NCI-H510A treated with DMSO at 0.1 percent for 48 hours (cell line): ENCODE measurements at places on chromosomes 7 and 10.

- no peak for DNase-seq
Observed at GRCh38 chr10:113846036-113846435, 7.8 kb downstream of the DCLRE1A start.

- DNase-seq: no peak
Observed at GRCh38 chr10:60977161-60978122, 33.5 kb upstream of the RHOBTB1 start.

- DNase-seq: no peak
Observed at GRCh38 chr10:75607576-75607975, 176.2 kb downstream of the LRMDA start.

DNA sequence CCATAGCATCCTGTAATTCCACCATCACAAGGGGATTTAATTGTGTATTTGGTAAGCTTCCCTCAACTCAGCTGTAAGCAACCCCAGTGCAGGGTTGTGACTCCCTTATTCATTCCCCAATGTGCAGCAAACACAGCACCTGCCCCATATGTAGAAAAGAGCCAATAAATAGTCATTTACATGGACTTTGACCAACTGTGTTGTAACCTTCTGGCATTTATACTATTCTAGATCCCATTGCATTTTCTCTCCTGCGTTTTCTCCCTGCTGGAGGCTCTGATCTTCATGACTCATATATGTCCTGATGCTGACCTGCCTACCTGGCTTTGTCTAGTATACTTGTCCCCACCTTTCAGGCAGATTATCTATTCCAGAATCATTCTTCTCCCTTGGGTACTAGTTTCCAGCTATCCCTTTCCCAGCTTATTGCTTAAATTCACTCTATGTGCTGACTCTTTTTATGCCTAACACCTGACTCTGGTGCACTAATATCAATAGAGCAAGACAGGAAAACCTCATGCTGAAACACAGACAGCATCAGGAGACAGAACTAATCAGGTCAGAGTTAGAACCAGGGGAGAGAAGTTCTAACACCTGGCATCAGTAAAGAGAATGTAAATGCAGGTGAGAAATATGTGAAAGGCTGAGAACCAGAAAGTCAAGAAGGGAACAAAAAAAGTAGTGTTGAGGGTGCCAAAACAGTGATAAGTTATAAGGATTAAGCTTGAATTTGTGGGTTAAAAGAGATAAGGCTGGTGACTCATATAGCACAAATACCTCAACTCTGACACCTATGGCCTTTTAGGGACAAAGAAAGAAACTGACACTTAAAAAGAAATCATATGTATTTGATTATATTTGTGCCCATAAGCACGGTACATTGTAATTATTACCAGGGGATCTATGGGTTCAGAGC is 402.7 kb downstream of the IPMK start:
- DNase-seq: no peak

- no peak for DNase-seq
Observed at GRCh38 chr10:69466158-69466490, 14.9 kb downstream of the TSPAN15 start.

DNA sequence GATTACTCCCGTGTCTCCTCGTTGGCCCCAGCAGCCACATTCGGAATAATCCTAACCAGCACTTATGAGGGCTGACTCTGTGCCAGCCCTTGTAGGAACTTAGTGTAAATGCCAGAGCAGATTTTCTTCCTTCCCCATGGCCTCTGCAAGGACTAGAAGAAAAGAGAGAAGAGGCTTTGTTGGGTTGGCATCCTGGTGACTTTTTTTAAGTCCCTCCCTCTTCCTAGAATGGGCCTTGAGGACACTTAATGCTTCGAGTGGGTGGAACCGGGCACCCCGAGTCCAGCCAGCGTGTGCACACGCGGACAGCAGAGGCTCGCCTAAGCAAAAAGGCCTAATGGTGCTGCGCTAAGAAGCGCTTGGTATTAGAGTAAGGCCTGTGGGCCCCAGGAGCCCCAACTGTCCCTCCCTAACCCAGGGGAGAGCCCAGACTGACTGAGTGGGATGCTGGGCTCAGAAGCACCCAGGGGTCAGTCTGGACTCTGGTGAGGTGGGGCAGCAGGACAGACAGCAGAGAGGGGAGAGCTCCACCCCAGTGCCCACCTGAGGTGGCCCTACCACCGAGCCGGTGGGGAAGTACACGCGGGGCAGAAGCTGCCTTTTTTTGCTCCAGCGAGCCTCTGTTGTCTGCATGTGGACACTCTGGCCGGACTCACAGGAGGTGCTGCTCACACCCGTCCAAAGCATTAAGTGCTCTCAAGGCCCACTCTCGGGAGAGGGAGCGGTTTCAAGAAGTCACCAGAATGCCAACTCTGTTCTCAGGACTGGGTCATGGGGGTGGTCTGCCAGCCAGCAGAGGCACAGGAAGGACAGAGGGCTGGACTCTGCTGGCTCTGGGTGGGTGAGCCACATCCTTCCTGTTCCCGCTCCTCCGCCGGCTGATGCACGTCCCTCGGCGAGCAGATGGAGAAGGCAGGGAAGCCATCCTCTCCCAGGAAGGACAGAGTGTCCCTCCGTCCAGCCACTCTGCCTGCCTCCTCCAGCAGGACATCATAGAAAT is 12.5 kb downstream of the ITPRIP start:
- DNase-seq: no peak

DNA sequence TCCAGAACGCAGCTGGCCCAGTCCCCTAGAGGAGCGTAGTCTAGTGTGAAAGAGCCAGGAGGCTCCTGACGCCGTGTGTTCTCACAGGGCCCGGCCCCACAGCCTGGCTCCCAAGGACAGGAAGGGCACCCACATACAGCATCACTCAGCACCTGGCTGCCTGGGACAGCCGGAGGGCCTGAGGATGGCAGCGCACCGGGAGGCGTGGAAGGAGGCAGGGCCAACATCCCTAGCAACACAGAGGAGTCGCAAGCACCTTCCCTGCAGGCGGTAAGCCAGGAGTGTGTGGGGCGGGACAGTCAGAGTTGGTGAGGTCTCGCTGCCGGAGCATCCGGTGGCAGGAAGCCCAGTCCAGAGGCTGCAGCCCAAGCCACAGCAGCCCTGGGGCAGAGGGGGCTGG is 125.8 kb downstream of the MAD1L1 start:
- DNase-seq: peak; percentile 98

DNA sequence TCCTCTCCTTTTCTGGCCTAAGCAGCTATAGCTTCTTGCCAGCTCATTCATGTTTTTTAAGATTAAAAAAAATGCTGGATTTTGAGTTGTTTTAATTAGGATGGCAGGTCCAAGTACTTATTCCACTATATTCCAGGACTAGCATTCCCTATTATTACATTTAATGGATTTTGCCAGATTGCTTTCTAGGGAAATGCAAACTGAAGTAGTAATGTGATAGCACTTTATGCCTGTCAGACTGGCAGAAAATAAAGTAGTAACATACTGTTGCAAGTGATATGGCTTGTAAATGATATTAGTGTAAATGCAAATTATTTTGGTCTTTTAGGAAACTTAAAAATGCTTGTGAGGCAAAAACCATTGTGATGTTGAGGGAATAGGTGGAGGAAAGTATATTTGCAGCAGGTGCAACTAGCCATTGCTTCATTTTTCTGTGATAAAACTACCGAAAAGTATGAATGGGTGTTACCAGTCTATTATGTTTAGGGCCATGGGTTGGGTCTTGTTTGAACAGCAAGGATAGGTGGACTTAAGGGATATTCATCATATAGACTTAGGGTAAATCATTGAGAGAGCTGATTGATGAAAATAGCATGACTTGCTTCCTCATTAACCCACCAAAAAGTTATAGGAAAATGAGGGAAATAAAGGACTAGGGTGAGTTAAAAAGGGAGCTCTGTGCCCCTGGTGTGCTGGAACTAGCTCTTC is 19.9 kb downstream of the ZNRF2 start:
- no peak for DNase-seq

- DNase-seq: no peak
Observed at GRCh38 chr7:152556013-152556755, 119.8 kb downstream of the XRCC2 start.

DNA sequence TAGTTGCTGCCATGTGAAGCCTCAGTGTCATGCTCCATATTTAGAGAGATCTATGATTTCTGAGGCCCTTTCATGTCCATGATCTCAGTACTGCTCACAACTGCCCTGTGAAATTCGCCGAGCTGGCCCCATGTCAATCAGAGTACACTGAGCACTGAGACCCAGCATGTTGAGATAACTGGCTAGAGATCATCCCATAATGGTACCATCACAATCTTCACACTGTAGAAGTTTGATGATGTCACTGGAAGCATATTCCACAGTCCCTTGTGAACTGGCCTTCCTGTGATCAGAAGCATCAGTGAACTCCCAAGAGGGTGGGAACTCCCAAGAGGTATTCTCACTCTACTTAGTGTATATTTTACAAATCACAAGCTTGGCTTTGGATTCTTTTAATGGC is 116.0 kb downstream of the EGFR start:
- DNase-seq: no peak
